Stimulated activated CD8-positive, alpha-beta memory T cell treated with anti-CD3 and anti-CD28 coated beads, Interleukin-7, amount 100 ng/mL, for 48 hours (primary cell): ENCODE measurements at places on chromosomes 2 and 18.

- no peak for DNase-seq
Observed at GRCh38 chr18:9521770-9522169, 46.5 kb downstream of the RALBP1 start.

DNA sequence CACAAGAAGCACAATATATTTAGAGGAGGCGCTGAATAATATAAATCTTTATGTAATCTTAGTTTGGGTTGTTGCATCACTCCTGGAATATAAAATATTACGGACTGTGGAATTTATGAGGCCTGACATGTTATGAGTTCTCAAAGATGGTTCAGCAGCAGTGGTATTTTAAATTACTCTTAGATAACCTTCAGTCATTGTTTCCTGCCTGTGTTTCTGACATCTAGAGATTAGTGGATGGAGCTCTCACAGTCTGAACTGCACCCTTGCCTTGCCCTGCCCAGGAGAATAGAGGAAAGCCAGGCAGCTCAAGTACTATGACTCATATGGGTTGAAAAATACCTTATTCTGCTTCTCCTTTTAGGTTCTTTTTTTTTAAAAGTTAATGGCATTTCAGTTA lies 70.0 kb downstream of the ACSL3 start:
- no peak for DNase-seq

DNA sequence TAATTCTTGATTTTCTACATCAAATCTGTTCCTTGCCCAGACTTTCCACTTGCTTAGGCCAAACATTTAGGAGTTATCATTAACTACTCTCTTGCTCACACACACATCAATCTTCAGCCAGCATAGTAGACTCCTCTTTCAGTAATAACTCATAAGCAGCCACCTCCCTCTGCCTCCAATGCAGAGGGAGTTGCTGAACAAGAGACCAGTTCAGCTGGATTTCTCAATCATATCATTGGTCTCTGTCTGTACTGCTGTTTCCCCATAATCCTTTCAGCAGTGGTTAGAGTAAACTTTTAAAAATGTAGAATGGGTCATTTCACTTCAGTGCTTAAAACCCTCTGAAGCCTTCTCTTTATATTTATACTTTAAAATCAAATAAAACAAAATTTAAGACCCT lies 112.9 kb downstream of the SLC39A10 start:
- DNase-seq = no peak

DNA sequence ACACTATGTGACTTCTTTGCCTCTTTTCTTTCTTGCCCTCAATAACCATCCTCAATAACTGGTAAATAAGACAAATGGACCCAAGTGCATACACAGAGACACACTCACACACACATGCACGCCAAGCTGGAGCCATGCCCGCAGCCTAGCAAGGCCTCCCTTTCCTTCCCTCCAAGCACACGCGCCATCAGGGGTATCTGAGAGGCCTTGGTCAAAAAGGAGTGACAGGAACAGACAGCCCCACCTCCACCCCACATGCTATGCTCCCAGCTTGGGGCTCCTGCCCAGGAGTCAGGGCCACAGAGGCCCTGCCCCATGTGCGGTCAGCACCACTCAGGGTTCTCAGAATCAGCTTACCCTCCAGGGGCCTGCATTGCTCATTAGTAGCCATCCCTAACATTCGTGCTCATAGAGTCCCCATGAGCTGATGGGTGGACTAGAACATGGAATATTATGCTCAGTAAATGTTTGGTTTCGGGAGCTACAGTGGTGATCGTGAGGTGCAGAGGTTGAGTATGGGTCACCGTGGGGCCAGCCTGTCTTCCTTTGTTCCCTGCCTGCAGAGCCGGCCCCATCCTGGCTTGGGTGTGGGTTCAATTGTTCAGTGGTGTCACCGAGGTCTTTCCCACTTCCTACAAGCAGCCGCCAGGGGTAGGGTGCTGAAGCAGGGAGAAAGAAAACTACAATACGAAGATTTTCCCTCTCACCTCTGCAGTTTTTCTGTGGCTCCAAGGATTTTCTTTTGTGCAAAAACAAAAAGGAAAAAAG lies 158.2 kb upstream of the RAB12 start:
- no peak for DNase-seq

GRCh38 chr2:27059141-27059820 lies 7.8 kb downstream of the AGBL5 start:
- no peak for DNase-seq

- no peak for DNase-seq
Observed at GRCh38 chr2:636641-637405, 40.4 kb downstream of the TMEM18 start.

DNA sequence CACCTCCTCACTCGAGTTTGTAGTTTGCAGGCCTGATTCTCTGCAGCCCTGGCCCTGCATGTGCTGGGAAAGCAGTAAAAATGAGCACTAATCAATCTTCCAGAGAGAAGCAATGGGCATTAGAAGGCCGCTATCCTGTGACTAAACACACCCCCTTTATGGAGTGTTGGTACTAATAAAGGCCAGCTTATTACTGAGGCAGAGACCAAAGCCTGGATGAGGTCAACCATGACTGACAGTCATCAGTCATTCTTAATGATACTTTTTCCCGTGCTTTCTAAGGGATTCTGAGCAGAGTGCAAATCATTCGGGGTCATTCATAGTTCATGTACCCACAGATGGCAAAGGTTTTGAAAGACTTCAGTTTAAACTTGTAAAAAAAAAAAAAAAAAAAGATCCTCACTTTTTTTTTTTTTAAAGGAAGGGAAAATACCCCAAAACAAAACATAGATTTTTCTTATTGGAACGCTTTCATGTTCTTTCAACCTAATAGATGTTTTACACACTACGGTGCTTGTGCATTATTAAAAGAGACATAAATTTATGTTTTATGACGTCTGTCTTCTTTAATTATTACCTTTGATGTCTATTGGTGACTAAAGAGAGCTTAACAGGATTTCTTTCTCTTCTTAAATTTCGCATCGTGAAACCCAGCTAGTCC lies 13.2 kb downstream of the TSHZ1 start:
- no peak for DNase-seq

GRCh38 chr2:23402205-23402740 lies 17.3 kb downstream of the KLHL29 start:
- no peak for DNase-seq

GRCh38 chr2:69191634-69192033 lies 178.7 kb downstream of the ANTXR1 start:
- no peak for DNase-seq

GRCh38 chr18:61635901-61636528 lies 256.8 kb downstream of the RNF152 start:
- DNase-seq = peak; percentile 3

GRCh38 chr2:238573065-238573778 lies 146.5 kb downstream of the ASB1 start:
- no peak for DNase-seq

DNA sequence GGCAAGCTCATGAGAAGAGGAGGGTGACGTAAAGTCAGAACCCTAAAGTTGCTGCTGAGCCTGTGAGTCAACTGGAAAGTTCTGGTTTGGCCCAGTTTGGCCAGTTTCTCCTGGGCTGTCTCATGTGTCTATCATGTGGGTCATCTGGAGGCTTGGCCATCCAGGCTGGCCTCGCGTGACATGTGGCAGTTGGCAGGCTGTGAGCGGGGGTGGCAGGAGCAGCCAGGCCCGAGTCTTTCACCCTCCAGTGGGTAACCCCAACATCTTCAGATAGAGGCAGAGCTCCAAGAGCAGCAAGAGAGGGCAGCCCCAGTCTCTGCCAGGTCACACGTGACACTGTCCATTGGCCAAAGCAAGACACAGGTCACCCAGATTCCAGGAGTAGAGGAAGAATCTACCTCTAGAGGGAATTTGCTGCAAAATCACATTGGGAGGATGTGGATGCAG lies 51.5 kb downstream of the FHOD3 start:
- DNase-seq = no peak

GRCh38 chr18:28801876-28802275 lies 624.9 kb upstream of the CDH2 start:
- no peak for DNase-seq

GRCh38 chr18:72601481-72601880 lies 57.3 kb upstream of the CBLN2 start:
- DNase-seq = no peak

DNA sequence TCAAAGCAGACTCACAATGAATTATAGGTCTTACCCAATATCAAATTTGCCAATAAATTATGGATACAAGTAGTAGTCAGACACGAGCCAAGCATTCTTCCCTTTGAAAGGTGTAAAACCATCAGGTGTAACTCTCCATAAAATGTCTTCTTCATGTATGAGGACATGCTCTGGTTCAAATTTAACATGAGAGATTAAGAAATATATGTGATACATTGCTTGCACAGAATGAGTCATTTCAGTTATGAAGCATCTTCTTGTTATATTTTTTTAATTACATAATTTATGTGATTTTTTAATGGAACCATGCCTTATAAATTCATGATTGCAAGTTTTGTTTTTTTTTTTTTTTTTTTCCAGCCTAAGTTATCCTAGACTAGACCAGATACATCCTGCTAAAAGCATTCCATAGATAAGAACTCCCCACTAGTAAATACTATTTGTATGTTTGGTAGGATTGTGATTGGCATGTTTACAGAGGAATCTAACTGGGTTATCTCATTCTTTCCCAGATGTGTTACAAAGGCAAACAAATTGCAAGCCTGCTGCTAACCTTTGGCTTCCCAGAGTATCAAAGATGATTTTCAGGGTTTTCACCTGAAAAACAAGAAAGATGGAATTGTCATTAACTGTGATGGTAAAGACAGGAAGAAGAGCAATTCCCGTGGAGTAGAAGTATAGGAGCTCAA lies 621.9 kb downstream of the XIRP2 start:
- no peak for DNase-seq

DNA sequence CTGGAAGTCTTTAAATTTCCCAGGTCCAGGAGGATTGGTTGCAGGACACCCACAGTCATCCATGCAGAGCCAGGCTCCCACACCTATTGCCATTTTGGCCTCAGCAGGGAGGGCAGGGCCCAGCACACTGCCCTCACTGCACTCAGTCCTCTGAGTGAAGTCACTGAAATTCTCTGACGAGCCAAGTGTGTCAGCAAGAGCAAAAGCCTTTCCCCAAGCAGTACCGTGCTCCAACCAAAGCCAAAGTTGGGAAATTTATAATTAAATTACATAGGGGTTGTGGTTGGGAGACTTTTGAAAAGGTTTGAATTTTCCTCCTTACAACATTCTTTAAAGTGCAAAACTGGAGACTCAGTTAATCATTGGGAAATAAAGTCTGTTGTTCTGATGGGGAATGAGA lies 98.5 kb upstream of the CD226 start:
- no peak for DNase-seq

DNA sequence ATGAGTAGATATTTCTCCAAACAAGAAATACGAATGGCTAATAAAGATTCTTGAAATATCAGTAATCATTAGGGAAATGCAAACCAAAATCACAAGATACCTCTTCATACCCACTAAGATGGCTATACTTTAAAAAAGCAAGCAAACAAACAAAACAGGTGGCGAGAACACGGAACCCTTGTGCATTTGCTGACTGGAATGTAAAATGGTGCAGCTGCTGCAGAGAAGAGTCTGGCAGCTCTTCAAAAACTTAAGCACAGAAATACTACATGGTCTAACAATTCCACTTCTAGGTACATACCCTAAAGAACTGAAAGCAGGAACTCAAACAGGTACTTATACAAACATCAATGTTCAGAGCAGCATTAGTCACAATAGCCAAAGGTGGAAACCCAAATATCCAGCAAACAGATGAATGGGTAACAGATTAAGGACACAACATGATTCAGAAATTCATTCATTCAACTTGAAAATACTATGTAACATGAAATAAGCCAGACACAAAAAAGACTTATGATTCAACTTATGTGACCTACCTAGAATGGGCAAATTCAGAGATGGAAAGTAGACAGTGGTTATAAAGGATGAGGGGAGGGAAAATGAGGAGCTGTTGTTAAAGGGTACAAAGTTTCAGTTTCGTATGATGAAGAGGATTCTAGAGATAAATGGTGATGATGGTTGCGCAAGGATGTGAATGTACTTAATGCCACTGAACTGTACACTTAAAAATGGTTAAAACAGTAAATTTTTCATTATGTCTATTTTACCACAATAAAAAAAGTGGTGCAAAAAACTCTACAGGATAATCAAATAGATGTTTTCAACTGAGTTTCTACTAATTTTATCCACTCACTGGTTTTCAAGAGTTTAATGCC lies 26.9 kb upstream of the GPR75 start:
- no peak for DNase-seq

- no peak for DNase-seq
Observed at GRCh38 chr2:232966122-232966521, 46.9 kb downstream of the NGEF start.

GRCh38 chr2:64655018-64655664 lies 1.4 kb upstream of the SERTAD2 start:
- no peak for DNase-seq

- DNase-seq = no peak
Observed at GRCh38 chr2:102051692-102052277, 60.0 kb downstream of the IL1R2 start.

DNA sequence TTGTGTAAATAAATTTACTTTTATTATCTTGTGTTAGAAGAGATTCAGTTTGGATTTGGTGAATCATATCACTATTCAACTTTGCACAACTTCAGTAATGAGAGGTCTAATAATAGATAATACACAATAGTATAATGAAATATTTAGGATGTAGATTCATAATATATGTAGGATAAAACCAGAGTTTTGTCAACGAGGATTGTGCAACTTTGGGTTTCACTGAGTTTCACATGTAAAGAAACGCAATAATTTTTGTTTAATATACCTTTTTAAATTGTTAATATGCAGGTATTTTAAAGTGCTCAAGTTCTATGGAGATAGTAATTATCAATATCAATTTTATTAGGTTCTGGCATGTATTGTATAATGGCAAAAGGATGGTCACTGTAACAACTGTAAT lies 5.3 kb downstream of the CALCRL start:
- no peak for DNase-seq

- no peak for DNase-seq
Observed at GRCh38 chr2:157837851-157838441, 38.2 kb downstream of the ACVR1 start.

DNA sequence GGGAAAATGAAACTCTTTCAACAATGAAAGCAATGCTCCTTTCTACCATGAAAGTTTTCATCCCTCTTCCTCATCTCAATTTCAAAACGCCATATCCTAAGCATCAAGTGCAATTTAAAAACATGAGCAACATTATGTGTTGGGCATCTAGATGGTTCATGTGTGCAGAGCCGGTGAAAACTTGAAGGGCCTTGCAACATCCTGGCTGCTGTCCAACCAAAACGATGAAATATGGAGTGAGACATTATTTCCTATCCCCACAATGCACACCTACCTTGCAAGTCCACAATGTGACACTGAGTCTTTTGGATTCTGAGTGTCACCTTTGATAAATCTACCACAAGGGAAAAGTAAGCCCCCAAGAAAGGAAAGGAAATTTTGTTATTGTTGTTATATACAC lies 110.0 kb downstream of the NCKAP5 start:
- no peak for DNase-seq

GRCh38 chr18:58496937-58497336 lies 132.0 kb downstream of the ALPK2 start:
- no peak for DNase-seq

DNA sequence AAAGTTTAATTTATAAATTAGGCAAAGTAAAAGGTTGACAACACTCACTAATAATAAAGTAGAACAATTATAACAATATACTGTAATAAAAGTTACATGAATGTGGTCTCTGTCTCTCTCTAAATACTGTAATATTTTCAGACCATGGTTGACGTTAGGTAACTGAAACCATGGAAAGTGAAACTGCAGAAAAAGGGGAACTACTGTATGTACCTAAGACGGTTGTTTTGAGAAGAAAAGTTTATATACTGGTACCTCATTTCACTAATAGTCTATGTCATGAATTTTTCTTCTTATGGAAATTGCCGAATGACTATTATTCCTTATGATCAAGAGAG lies 166.7 kb upstream of the ZNF521 start:
- DNase-seq = no peak
